ENCODE measurements at places on chromosomes 13 and 19. TPM values are rescaled to one million over a fixed set of nuclear protein-coding genes. Genes with fewer than 3 reads are reported as not detected.
A peak's percentile ranks its signal among the peaks of the same experiment; 100 is the strongest.

DNA sequence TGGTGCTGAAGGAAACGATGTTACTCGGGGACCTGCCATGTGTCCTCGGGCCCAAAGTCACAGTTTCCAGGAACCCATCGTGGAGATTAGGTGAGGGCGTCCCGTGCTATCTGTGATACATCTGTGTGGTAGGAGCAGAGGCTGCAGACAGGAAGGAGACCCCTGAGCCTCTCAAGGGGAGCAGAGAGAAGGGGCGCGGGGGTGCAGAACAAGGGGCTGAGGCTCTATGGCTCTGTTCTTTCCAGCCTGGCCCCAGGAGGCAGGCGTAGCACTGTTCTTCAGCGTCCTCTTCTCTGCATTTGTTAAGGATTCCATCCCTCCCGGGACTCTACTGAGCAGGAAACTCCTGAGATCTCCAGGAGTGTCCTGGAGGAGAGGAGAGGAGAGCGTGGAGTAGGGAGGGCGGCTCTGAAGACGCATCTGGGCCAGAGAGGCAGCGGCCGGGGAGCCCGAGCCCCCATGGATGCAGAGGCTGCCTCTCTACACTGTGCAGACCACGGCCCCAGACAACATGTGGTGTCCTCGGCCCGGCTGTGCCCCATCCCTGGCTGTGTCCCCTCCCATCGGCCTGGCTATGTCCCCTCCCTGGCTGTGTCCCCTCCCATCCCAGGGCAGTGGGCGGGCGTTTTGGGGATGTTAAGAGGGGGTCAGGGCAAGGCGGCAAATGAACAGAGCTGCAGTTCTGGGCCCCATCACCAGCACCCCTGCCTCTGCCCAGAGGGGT is 118.0 kb downstream of the ATP11A start:
- DNase-seq, result no peak

GRCh38 chr13:85896516-85897450 is 97.6 kb upstream of the SLITRK6 start:
- no peak for DNase-seq

- no peak for DNase-seq
These were observed 235.6 kb upstream of the SOX21 start for GRCh38 chr13:94947965-94948371.

DNA sequence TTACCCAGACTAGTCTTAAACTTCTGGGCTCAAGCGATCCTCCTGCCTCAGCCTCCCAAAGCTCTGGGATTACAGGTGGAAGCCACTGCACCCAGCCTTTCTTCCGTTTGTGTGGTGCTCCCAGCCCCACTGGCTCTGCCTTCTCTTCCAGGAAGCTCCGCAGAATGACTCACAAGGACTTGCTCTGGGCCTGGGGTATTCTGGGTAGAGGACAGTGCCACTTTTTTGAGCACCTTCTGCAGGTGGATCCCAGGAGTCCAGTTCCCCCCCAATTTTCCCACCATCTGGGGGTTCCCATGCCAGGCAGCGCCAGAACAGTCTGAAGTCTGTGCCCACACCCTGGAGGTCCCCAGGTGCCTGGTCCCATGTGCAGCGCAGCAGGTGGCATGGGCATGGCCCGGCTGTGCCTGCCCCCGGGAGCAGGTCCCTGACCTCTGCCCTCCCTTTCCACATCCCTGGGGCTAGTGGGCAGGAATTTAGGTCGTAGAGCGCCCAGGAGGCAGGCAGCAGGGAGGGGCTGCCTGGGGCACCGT is 1.6 kb downstream of the REEP6 start:
- DNase-seq, result no peak

DNA sequence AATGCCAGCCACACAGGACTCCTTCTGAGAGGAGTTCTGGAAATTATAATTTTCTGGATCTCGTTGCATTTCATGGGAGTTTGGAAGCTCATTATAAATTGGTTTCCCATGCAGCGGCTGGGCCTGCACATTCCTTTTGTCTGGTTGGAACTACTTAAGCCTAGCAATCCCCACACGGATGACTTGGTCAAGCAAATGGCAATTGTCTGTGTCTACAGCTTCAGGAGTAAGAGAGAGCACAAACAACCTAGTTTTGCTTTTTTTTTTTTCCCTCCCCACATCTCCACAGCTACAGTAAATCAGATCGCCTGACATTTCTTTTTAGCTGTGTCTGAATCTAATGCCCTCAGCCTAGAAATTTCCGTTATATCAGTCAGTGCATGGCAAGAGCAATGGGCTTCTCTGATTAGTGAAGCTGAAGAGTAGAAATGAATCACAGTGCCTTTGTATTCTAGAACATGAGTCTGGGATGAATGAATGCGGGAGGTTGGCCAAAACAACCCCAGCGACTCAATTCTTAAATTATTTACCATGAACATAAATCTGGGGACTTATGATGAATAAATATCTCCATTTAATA is 15.1 kb downstream of the PCDH8 start:
- DNase-seq, result no peak

DNA sequence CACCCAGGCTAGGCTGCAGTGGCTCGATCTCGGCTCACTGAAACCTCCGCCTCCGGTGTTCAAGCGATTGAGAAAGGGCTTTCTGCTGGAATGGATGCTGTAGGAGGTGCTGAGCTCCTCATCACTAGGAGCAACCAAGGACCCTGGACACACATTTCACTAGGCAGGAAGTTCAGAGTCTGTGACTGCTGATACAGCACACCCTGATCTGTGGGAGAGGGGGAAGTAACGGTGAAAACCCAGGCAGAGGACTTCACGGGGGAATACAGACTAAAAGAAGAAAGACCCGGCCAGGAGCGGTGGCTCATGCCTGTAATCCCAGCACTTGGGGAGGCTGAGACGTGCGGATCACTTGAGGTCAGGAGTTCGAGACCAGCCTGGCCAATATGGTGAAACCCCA is 11.9 kb upstream of the NOTCH3 start:
- no peak for DNase-seq

DNA sequence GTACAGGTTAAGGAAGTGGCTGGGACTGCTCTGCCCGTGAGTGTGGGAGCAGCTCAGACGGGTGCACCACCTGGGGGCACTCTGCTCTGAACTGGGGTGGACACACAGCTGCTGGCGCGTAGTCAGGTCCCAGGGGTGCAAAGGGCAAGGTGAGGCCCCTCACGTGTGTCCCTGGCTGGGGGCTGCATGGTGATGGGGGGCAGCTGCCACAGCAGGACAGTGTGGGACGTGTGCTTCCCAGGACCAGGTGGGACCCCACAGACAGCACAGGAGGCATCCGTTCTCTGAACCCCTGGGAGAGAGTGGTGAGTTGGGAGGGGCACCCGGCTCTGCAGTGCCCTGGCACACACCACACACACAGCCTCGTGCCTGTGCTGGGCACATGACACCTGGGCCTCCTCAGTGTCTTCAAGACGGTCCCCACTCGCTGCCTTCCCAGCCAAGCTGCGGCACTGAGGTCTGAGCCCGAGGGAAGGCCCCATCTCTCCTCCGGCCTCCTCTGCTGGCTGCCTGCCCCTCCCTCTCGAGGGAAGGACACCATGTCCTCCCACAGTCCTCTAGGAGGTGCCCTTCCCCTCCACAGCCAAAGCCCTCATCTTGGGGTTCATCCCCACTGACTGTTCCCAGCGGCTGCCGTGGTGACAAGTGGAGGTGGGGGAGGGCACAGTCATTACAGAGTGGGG is 24.7 kb downstream of the CILP2 start:
- no peak for DNase-seq

- no peak for DNase-seq
These were observed 527.6 kb upstream of the KLF12 start for GRCh38 chr13:74661851-74662250.

- no peak for DNase-seq
These were observed 7.6 kb downstream of the NUCB1 start for GRCh38 chr19:48907671-48908070.

GRCh38 chr13:30038884-30039283 is 188.5 kb upstream of the UBL3 start:
- DNase-seq, result no peak

DNA sequence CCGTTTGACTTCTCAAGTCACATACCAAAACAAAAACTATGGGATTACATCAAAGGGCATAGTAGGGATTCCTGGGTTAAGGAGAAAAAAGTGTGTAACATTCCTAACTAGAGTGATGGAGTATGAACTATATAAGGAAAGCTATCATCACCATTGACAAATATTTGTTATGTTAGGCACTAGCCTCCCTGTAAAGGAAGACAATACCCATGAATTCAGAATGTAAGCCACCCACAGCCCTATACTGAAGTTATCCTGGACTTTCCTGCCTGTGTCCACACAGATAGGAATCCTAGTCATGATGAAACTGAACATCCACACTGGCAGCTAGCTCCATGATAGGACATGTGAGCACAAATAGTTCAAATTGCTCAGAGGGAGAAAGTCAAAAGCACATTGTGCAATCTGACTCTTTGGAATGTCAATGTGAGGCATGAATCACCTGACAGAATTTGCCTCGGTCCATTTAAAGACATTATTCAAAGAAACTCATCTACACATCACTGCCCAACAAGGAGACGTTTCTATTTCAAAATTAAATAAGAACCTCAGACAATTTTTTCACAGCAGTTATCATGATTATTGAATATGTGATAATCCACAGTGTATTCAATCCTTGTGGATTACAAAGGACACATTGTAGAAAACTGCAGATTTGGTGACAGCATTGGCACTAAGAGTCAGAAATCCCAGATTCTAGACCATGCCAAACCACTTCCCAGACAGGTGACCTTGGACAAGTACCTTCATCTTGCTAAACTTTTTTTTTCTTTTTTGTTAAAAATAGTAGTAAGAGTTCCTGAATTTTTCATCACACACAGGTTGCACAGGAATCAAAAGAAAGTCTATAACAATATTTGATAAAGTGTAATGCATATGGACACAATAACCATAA is 529.3 kb downstream of the IRS2 start:
- DNase-seq, result peak; percentile 59

DNA sequence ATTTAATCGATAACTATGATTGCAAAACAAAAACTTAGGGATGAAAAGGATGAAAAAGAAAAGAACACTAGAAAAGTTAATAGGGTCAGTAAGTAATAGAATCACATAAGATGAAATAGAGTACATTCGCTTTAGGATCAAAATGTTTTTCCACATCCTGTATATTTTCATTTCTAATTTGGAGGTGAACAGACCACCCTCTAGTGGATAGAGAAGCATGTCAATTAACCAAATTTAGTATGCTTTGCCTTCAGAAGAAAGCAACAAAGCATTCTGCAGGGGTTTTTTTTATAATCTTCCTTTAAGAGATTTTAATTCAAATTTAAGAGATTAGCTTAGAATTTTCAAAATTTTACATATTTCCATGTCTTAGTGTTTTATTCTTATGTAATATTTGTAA is 611.0 kb upstream of the SGCG start:
- DNase-seq, result no peak

GRCh38 chr19:31054430-31054829 is 294.8 kb downstream of the TSHZ3 start:
- peak; percentile 63 for DNase-seq

DNA sequence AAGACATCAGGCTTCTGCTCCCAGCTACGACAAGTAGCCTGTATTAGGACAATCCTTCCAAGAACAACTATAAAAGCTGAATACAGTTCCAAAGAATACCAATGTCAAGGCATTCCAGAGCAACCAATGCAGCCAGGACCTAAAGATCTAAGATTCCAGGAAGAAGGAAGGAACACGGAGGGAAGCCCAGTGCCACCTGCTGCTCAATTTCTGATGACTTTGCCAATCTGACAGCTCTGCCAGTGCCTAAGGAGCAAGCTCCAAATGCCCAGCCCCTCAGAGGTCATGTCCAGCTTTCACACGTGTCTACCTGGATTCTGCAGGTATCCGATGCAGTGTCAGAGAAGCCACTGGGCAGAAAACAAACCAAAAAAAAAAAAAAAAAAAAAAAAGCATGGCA is 164.4 kb downstream of the IRS2 start:
- DNase-seq, result no peak

DNA sequence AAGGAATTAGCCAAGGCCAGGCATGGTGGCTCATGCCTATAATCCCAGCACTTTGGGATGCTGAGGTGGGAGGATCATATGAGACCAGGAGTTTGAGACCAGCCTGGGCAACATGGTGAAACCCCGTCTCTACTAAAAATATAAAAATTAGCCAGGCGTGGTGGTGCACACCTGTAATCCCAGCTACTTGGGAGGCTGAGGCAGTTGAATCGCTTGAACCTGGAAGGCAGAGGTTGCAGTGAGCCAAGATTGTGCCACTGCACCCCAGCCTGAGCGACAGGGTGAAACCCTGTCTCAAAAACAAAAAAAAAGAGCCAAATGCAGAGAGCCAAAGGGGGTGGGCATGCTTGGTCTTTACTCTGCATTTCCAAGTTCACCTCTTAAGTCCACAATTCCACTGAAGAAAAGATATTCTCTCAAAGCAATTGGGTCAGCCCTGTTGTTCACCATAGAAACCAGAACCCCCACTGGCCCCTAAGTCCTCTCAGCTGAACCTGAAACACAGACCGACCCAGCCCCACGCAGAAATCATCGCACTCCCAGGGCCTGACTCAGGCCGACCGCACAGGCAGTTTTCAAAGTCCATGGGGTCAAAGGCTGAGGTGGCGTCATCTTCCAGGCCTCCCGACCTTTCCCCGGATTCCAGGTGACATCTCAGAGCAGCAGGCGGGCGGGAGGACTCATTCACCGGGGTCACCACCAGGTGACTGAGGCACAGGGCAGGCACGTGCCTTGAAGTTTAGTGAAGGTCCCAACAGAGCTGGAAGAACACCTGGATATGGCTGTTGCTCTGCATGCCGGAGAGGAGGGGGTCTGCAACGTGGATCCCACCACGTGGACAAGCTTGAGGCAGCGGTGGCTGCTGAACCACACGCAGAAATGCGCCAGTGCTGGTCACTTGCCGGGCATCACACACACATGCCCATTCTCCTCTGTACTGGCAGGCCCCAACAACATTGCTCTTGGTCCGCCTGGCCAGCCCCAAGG is 33.1 kb downstream of the SLC25A42 start:
- no peak for DNase-seq

MYPOP gene
- polyA plus RNA-seq, result 2.0 TPM

RUBCNL gene
- polyA plus RNA-seq, result 0.67 TPM

ZNF85 gene
- 9.4 TPM for polyA plus RNA-seq

TEKTIP1 gene
- 4.0 TPM for polyA plus RNA-seq

PCDH9 gene
- 4.2 TPM for polyA plus RNA-seq

Measured in cardiac muscle cell (in vitro differentiated cells and primary cell).